ENCODE measurements at places on chromosomes 2 and 18.
A peak's percentile ranks its signal among the peaks of the same experiment; 100 is the strongest.

DNA sequence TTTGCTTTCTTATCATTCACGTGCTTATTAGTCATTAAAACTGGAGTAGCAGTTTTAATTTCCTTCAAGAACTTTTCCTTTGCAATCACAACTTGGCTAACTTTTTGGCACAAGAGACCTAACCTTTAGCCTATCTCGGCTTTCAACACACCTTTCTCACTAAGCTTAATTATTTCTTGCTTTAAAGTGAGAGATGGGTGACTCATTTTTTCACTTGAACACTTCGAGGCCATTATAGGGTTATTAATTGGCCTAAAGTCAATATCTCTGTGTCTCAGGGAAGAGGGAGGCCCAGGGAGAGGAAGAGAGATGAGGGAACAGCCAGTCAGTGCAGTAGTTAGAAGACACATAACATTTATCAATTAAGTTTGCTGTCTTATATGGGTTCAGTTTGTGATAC is 289.8 kb downstream of the RBM43 start:
- no peak for DNase-seq

GRCh38 chr2:202261531-202261930 is 4.0 kb upstream of the NOP58 start:
- no peak for DNase-seq

DNA sequence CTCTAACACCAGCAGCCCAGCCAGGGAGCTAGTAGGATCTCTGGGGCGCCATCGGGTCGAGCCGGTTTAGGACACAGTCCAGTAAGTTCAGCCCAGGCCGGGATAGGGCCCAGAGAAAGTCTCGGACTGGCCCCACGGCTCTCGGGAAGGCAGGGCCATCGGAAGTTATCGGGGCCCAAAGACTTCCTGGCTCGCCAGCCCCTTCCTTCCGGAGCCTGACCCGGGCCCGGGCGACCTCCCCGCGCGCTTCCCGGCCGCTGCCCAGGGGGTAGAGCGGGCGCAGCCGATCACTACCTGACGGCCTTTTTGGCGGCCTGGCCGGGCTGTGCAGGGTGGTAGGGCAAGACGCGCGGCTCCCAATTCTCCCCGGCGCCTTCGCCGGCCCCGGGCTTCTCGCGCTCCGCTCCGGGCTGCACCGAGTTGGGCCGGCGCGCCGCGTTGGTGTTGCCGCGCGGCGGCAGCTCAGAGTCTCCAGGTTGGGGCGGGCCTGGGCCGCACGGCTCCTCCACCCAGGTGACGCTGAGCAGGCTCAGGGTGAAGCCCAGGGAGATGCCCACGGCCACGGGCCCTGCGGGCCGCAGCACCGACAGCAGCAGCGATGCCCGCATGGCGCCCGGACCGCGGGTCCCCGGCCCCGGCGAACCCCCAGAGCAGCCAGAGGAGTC is 546 bp downstream of the CHPF start:
- peak; percentile 24 for DNase-seq

DNA sequence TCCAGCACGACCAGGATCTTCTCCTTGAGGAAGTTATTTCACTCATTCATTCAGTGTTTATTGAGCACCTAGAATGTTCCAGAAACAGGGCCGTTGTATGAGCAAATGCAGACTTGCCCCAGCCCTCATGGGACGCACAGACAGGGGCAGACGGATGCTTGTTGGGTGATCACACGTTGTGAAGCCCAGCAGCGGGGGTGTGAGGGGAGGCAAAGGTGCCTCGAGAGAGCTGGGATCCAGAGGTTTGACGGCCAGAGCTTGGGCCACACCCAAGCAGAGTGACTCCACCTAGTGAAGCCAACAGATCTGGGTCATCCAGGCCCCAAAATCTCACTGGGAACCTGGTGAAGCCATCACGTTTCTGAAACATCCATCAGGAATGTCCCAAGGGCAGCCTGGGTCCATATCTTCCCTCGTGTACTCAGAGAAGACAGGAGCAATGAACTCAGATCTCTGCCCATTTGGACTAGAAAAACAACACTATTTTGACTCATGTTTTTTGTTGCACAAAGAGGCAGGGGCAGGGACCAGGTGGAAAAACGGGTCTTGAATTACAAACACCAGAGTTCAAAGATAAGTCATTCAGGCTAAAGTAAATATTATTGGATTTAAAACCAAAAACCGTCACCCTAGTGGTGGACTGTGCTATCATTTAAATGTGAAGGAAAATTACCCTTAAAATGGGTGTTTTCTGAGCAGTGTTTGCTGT is 54.9 kb upstream of the RBM44 start:
- DNase-seq = peak; percentile 22

DNA sequence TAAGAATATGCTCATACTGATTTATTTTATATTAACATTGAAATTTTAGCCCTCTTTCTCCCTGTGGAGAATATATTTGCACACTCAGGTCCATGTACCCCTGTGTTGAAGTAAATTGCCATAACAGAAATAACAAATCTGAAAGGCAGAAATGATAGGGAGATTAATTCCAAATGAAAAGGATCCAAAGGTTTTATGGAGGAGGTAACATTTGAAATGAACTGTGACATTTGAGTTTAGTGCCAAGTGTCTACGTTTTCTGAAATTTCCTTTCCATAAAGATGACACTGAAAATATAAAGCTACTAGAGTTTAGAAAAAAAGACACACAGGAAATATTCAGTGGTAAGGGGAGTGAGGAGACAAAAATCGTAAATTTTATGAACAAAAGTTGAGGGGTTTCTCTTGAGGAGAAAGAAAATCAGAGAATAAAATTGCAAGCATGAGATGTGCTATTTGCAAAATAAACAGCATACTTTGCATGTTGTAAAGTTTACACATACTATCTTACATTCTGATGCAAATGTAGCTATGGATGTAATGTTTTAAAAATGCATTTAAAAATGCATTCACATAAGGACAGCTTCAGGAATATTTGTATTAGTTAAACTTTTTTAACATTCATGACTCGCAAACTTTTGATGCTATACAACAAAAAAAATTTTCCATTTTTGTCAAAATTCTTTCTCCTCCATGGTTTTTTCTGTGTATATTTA is 69.5 kb downstream of the BAZ2B start:
- DNase-seq = no peak
